ENCODE measurements at places on chromosomes 3 and 15.

- DNase-seq, result no peak
Observed at GRCh38 chr15:41944313-41944940, 27.9 kb downstream of the EHD4 start.

DNA sequence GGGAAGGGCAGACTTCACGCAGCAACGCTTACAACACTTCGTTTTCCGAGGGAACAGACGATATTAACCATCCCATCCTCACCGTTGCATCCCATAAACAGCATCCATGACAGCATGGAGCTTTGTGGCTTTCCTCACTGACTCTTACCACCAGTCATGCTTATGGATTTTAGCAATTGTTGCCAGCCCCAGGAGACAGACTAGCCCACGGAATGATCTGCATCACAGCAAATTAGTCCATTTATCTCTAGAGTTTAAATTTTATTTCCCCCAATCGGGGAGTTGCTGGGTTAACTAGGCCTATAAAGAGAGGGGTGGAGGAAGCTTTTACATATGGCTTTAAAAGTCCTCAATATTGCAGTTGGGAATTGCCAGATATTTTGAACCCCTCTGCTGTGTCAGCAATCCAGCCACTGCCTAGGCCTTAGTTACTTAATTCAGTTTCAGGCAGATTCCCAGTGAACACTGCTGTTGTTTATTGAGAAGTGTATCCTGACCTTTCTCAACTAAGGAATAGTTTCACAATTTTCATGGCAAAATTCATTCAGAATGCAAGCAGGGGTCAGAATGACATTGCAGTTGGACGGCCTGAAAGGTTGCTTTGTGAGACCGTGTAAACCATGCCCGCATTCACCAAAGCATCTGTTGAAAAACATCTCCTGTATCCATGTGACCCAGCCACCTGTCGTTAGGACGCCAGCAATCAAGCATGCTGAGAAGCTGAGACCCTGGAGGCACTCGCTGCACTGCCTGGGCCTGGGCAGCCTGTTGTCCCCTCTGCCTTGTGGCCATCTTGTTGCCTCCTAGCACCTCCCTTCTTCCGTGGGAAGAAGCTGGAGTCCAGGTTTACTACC, 397.4 kb upstream of the TPM1 start:
- DNase-seq, result no peak

DNA sequence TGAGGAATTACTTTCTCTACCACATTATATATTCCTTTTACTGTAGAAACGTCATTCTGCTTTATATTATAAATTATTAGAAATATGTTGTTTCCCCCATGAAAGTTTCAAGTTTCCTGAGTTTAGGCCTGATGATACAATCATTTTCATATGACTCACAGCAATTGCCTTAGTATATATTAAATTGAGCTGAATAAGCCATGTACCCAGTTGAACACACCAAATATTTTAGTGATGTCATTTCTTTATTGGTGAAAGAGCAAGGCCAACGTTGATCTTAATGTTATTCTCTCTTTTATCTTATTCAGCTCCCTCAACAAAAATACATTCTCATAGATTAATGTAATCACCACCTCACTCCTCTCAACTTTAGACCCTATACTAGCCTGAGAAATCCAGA, 30.8 kb downstream of the B3GNT5 start:
- DNase-seq, result no peak

- no peak for DNase-seq
Observed at GRCh38 chr3:194194051-194194756, 58.3 kb downstream of the HES1 start.

GRCh38 chr3:72579191-72579580, 269.1 kb downstream of the SHQ1 start:
- no peak for DNase-seq

DNA sequence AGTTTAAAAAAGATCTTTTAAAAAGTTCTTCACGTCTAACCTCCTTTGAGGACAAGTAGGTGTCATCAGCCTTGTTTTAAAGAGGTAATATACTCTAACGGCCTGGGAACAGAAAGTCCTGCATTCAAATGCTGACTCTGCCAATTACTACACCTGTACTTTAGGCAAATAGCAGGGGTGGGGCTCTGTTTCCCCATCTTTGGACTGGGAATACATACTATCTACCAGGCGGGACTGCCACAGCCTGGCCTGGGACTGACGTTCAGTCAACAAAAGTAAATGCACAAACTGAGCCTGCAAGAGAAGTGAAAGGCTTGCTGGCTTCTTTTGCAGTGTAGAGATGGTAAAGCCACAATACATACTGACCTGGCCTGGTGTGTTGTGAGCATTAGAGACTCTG, 107.6 kb upstream of the SPATA12 start:
- DNase-seq, result peak; percentile 72

DNA sequence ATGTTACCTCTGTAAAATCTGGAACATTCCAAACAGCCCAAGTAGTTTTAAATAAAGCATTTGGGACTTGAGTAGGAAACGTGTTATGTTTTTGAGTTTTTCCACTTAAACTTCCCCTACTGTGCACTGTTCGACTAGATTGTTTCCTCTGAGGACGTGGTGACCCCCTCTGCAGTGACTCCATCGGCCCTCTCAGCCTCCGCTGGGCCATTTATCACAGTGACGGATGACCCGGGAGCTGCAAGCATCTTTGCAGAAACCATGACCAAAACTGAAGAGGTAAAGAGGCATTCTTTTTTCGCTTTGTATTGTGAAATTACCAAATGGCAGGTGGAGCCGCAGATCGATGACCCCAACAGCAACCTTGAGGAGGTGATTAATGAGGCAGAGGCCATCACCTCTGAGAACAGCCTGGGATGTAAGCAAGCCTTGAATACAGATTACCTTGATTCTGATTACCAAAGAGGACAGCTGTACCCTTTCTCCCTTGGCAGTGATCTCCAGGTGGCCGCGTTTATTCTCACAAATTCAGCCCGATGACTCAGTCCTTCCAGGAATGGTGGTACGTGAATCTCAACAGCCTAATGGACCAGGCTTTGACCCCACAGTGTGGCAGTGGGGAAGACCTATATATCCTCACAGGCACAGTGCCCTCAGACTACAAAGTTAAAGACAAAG, 79.1 kb upstream of the FAN1 start:
- no peak for DNase-seq

- no peak for DNase-seq
Observed at GRCh38 chr15:29008846-29009245, 123.1 kb downstream of the APBA2 start.

- DNase-seq, result no peak
Observed at GRCh38 chr15:29849218-29849617, 26.9 kb upstream of the TJP1 start.

GRCh38 chr3:4813909-4814304, 165.3 kb upstream of the BHLHE40 start:
- no peak for DNase-seq

- DNase-seq, result no peak
Observed at GRCh38 chr15:84961114-84961452, 20.6 kb upstream of the PDE8A start.

DNA sequence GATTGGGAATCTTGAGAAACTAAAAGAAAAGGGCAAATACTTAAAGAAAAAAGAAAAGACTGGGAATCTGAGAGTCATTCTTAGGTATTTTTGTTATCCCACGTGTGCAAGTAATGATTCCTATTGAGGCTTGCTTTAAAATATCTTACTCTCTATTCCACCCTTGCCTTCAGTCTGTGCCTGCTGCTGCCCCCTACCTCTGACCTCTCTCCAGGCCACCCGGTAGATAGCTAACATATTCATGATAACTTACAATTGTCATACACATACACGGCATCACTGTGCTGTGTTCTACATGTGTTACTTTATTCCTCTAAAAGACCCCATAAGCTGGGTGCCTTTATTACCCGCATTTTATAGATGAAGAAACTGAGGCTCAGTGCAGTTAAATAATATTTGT, 27.8 kb upstream of the ATP13A3 start:
- DNase-seq, result no peak

GRCh38 chr3:122920986-122921385, 106.6 kb downstream of the SEMA5B start:
- no peak for DNase-seq

- no peak for DNase-seq
Observed at GRCh38 chr3:52534281-52535183, 875 bp upstream of the NT5DC2 start.

- no peak for DNase-seq
Observed at GRCh38 chr3:151753846-151754245, 20.1 kb downstream of the AADACL2 start.

DNA sequence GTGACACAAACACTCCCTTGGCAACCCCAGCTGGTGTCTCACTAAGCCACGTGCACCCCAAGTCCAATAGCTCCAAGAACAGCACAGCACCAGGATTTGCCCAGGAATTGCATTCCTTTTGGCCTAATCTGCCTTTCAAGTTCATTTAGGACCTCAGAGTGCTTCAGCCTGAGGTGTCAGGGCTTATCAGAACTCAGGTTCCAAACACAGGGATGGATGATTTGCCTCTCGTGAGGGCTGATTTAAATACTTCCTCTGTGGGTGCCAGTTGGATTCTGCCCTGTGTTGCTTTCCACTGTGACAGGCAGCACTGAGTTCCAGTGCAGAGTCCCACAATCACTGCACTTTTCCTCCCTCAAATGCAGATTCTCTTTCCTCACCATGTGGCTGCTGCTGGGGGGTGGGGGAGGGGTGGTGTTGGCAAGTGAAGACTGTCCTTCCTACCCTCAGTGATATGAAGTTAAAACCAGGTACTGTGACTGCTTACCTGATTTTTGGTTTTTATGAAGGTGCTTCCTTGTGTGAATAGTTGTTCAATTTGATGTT, 204.3 kb upstream of the STAC start:
- no peak for DNase-seq

- peak; percentile 80 for DNase-seq
Observed at GRCh38 chr15:31905054-31905453, 125.3 kb upstream of the CHRNA7 start.

GRCh38 chr15:55357774-55358173, 38.8 kb downstream of the PIGB start:
- no peak for DNase-seq

GRCh38 chr15:81749716-81750375, 296.0 kb downstream of the MEX3B start:
- no peak for DNase-seq

DNA sequence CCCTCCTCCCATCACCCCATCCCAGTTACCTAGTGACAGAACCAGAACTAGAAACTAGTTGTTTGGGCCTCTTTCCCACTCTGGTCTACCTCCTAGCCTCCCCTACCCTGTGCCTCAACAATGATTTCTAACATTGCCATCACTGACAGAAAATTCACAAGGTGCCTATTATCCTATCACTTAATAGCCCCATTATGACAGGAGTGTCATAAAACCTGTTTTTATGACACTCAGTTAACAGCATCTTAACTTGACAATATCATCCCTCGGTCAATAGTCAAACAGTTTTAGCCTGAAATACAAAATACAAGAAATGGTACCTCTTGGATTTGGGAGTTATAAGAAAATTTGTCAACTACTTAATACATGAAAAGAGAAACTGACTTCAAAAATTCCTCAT, 46.5 kb downstream of the ULK4 start:
- DNase-seq, result no peak

GRCh38 chr3:197793247-197793646, 2.2 kb downstream of the LRCH3 start:
- DNase-seq, result no peak

DNA sequence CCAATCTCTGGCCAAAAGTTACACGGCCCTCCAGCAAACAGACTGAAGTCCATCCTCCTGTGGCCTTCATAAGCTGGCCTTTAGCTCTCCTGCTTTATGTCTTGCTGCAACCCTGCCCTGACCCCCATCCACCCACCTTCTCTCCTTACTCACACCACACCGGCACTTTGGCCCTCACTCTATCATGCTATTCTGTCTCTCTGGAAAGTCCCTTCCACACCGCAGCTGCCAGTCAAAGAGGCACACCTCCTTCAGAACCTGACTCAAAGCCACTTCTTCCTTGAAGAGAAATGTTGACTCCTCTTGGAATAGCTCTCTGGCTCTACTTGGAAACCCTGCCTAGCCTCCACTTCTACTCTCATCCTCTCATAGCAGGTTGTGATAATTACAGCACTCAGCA, 4.5 kb downstream of the GPR156 start:
- DNase-seq, result no peak

- no peak for DNase-seq
Observed at GRCh38 chr3:133934996-133935842, 39.5 kb upstream of the RAB6B start.

GRCh38 chr3:32374788-32375595, 16.7 kb upstream of the CMTM7 start:
- DNase-seq, result peak; percentile 61

- DNase-seq, result no peak
Observed at GRCh38 chr3:62710751-62711150, 164.5 kb downstream of the CADPS start.

DNA sequence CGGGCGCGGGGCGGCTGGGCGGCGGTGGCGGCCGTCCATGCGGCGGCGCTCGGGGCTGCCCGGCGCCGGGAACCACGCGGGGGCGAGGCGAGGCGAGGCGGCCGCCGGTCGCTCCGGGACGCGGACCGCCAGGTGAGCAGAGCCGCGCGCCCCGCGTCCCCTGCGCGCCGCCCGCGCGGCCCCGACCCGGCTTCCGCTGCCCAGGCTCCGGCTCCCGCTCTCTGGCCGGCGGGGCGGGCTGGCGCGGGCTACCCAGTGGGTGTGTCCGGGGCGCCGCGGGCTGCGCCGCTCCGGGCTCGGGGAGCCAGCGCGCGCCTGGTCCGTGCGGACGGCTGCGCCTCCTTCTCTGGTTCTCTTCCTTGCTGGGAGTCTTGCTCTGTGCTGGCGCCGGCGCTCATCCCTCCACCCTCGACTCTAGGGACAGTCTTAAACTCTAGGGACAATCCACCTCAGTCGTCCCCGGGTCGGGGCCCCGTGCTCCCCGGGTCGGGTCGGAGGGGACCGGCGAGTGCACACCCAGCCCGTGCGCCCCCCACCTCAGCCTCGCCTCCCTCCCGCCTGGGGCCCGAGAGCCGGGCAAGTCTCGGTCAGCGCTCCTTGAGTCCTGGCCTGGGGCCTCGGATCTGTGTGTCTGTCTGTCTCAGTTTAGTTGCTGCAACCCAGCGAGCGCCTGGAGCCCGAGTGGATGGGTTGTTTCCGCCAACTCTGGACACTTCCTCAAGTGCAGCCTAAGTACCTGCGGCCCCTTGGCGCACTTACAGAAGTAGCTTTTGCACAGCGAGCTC, 488 bp downstream of the THSD4 start:
- peak; percentile 74 for DNase-seq

GRCh38 chr3:54572197-54572895, 355.5 kb downstream of the LRTM1 start:
- DNase-seq, result no peak
